Calu3 (cell line): ENCODE measurements at places on chromosomes 1 and 21.

DNA sequence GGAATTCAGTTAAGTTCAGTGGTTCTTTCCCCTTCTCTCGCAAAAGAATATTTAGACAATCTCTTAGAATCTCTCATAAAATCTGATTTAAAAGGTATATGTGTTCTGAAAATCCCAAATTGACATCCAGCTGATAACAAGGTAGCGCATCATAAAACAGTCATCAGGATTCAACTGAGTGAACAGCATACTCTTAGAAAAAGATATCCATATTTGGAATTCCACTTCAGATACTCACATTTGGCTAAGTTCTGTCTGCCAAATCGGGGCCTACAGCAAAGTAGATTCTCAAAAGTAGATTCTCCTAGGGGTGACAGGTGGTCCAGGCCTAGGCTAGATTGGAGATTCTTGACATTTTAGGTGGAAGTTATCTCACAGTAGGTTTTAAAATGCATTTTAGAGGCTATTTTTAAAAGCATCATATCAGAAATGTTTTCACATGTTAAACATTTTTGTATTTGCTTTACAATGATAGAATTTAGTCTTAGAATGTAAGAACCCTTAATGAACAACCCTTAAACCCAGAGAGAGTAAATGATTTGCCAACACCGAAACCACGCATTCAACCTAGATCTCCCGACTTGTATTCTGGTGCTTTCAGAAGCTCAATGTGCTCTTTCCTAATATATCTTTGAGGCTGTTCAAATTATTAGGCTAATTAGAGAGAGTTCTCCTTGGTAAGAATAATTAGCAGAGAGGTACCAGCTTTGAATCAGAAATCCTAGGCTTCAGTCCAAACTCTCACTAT, 318.9 kb downstream of the LMO4 start:
- DNase-seq: no peak

DNA sequence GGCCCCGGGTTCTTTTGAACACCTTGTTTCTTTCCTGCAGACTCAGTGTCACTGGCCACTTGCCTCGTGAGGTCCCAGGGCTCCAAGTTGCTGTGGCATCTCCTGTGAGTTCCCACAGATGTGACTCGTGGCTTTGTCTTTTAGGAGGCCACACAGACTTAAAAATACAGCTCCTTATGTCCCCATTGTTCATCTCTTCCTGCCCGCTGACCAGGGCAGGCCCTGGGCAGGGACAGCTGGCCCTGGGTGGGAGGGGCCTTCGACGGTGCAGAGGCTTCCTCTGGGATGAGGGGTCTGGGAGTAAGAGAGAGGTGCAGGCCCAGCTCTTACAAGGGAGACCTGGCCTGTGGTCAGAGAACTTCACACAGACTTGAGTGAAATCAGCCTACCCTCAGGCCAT, 15.6 kb downstream of the LDLRAP1 start:
- DNase-seq: no peak

GRCh38 chr1:18646091-18646785, 15.6 kb downstream of the PAX7 start:
- DNase-seq: no peak

GRCh38 chr1:228873709-228874108, 138.4 kb downstream of the RHOU start:
- DNase-seq: no peak

DNA sequence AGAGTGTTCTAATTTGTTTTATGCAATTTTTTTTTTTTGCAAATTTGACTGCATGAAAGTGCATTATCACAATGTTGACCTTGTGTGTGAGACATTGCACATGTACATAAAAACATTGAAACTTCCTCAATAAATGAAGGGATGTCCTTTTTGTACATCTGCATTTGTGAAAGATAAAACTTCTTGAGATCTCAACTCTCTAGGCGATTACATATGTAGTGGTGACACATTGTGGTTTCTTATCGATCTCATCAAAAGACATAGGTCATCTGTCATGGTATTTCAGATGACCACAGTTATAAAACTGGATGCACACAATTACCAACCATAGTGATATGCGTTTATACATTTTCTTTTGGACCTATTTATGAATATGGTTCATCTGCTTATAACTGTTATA, 35.6 kb upstream of the C21orf91 start:
- DNase-seq: no peak

- DNase-seq: no peak
These were observed 71.6 kb downstream of the CD2 start for GRCh38 chr1:116825720-116826438.
